ENCODE measurements at places on chromosomes 2 and 18.

- no peak for DNase-seq
Observed at GRCh38 chr2:215171796-215172195, 33.4 kb upstream of the ABCA12 start.

GRCh38 chr2:29397713-29398112, 282.5 kb downstream of the CLIP4 start:
- no peak for DNase-seq

DNA sequence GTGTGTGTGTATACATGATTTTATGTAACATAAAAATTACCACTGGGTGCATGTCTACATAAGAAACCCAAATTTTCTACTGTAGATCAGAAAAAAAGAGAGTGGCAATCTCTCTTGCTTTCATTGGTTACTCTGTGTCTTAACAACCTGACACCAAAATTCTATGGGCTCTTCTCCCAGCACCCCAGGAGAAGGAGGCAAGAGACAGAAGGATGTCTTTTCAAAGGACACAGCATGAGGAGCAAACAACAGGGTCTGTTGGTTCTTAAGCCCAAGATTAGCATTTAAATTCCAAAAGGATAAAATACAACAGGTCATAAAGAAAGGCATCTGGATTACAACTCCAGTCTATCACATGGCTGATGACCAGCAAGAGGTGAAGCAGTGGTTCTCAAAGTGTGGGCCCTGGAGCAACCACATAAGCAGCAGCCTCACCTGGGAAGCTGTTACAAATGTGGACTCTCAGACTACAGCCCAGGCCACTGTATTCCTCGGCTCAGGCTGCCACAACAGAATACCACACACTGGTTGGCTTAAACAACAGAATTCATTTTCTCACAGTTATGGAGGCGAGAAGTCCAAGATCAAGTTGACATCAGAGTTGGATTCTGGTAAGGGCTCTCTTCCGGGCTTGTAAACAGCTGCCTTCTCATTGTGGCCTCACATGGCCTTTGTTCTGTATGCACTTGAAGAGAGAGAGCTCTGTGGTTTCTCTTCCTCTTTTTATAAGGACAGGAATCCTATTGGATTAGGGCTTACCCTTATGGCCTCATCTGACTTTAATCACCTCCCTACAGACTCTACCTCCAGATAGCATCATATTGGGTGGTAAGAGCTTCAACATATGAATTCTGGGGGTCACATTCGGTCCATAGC, 79.8 kb upstream of the RNF152 start:
- no peak for DNase-seq

DNA sequence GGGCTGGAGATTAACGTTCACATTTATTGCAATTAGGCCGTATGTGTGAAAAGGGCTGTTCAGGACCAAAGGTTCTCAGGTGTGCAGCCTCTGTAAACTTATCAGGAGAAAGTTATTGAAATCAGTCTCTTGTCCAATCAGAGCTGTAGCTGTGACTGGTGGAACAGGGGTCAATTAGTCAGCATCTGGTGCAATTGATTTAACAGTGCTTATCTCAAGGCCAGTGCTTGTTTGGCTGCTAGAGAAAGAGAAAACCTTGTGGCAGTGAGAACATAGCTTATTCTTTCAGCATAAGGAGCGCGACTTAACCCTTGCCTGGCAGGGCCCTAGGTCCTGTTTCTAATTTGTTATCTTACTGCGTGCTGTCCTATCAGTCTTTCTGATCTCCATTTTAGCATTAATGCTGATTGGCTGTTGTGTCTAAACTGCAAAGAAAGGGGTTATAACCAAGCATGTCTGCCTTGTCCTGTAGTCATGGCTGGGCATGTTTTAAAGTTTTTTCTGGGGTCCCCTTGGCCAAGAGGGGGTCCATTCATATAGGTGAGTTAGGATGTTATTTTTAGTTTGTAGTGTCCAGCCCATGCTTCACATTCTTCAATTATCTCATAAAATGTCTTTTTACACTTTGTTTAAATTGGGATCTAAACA, 66.4 kb downstream of the CYB5A start:
- no peak for DNase-seq

DNA sequence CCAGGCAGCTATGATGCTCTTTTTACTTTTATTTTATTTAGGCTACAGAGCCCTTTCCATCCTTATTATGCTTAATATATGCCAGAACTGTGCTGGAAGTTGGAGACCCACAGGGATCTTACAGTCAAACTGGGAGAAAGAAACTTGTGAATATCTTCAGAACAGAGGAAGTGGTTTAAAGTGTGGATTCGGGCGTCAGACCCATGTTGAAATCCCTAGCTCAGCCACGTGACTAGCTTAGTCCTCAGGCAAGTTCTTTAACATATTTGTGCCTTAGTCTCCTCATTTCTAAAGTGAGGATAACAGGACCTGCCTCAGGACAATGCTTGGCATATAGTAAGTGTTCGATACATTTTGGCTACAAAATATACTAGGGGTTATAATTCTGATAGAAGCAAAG, 59.1 kb downstream of the MAP3K20 start:
- DNase-seq, result no peak

DNA sequence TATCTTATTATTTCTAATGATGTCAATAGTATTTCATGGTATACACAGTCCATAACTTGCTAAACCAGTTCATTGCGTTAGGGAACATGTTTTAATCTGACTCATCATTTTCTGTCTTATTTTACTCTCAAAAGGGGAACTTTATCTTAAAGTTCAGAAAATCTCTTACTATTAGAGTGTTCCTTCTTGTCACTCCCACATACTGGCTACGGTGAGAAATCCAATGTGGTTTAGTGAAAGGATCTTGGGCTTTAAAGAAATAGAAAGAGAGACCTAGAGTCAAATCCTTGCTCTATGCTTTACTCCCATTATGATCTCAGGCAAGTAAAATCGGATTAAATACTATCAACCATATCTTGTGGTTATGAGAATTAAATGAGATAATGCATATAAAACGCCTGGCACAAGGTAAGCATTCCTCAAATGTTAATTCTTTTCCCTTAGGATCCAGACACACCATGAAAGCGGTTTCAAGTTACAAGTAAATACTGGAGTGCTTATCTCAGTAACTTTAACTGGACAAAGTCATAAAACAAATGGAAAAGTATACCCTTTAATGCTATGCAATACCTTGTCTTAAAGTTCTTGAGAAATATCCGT, 576.0 kb downstream of the ARHGAP15 start:
- DNase-seq, result no peak

- no peak for DNase-seq
Observed at GRCh38 chr2:239828192-239828972, 196.8 kb downstream of the NDUFA10 start.

- no peak for DNase-seq
Observed at GRCh38 chr2:106032676-106033075, 161.4 kb downstream of the UXS1 start.

DNA sequence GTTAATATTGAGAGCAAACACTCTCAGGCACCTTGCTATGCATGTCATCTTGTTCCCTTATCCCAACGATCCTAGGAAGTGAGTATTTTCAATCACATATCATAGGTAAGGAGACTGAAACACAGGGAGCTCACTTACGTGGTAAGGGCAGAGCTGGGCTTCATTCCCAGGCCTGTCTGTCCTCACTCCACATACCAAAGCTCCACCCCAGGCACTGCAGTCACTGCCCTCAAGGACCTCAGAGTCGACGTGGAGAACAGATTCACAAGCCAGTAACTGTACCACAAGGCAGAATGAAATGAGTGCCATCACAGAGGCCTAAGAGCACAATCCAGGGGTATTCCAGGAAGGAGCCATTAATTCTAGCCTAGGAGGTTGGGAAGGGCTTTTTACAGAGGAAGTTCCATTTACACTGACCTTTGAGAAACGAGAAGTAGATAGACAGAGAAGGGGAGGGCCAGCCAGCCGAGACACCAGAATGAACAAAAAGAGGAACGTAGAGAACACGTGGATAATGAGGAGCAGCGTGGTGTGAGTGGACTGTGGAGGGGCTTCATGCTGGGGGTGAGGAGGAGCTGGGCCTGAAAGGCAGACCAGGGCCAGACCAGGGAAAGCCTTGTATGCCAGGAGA, 48.6 kb downstream of the KIAA2012 start:
- DNase-seq, result no peak

DNA sequence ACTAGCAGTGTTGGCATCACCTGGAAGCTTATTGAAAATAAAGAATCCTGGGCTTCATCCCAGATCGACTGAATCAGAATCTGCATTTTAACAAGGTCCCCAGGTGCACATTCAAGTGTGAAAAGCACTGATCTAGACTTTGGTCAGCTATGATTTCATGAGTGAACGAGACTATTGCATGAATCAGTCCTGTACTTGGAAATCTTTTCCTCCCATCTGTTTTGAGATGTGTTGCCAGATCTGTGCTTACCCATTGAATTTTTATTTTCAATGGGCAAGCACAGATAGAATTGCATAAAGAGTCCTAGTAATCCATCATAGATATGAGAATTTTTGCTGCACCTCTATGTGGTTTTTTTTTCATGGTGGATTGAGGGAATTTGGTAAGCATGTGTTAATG, 64.0 kb downstream of the PMS1 start:
- no peak for DNase-seq

Data from nephron progenitor cell (in vitro differentiated cells).